Fibroblast of skin of abdomen (primary cell): ENCODE measurements at places on chromosomes 2 and 18.

DNA sequence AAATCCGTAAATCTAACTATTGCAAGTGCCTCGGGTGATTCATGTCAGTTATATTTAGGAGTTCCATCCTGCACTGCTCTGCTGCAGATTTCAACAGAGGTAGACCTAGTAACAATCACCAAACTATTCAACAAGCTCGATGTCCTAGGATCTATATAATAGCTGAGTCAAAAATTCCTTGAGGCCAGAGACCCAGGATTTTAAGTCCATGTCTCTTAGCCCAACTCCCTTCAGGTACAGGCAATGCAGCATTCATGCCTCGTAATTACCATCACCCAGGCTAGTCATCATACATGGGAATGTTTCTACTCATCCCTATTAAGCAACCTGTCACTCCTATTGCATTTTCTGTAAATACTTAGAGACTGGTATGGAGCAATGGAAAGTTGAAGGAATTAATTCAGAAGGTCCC, 729 bp downstream of the TM4SF20 start:
- peak; percentile 39 for DNase-seq

- peak; percentile 80 for DNase-seq
These were observed 37.2 kb upstream of the CFAP36 start for GRCh38 chr2:55482186-55482884.

GRCh38 chr2:64111426-64111825, 32.8 kb downstream of the PELI1 start:
- no peak for DNase-seq

DNA sequence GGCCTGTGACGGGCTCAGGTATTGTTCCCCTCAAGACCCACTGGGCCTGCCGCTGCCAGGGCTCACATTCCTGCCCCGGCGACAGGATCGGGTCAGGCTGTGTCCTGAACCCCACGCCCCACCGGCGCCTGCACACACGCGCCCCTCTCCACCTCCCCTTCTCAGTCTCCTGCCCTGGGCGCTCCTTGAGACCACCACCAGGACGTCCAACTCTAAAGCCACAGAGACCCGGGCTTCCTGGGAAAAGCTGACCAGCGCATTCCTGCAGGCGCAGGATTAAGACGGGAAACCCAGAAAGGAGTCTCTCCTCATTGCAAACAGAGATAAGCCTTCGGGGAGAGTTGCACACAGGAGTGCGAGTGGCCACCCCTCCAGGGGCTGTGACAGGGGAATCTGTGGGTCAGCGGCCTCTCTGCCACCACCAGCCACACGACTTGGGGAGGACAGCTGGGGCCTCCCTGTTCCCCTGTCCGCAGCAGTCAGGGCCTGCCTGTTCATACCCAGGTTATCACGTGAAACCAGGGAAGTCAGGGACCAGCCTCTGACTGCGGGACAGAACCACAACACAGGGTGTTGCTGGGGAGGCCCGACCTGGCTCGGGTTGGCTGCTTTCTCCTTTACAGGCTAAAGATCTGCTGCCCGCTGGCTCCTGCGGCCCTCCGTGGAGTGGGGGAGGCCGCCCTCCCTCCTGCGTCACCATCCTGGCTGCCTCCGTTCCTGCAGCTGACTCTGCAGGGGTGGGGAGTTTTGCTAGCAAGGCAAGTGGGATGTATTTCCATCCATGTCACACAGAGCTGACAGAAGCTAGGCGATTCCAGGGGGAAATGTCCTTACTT, 88.8 kb downstream of the ZCCHC2 start:
- no peak for DNase-seq
